ENCODE measurements at places on chromosomes 1 and 21.
A peak's percentile ranks its signal among the peaks of the same experiment; 100 is the strongest.

GRCh38 chr21:45448810-45449657, 44.1 kb downstream of the COL18A1 start:
- DNase-seq, result no peak

GRCh38 chr1:25756215-25756614, 43.8 kb upstream of the SELENON start:
- no peak for DNase-seq

GRCh38 chr1:182890927-182891610, 51.9 kb downstream of the DHX9 start:
- DNase-seq, result no peak

- DNase-seq, result peak; percentile 44
Observed at GRCh38 chr1:65846866-65847265, 54.2 kb downstream of the PDE4B start.

DNA sequence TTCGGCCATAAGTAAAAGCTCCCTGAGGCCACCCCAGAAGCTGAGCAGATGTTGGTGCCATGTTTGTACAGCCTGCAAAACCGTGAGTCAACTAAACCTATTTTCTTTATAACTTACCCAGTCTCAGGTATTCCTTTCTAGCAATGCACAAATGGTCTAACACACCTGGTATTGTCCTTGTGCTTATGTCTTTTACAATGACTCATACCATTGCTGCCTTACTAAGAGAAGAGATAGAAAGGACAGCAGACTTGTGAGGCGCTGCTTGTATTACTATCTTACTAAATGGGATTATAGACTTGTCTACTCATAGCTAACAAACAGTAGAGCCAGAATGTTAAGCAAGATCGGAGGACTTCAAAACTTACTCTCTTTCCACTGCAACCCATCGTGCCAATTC, 18.5 kb upstream of the CYYR1 start:
- DNase-seq, result no peak

- DNase-seq, result no peak
Observed at GRCh38 chr1:27935721-27936120, 921 bp downstream of the SMPDL3B start.

GRCh38 chr1:115306146-115306545, 31.9 kb downstream of the NGF start:
- no peak for DNase-seq

DNA sequence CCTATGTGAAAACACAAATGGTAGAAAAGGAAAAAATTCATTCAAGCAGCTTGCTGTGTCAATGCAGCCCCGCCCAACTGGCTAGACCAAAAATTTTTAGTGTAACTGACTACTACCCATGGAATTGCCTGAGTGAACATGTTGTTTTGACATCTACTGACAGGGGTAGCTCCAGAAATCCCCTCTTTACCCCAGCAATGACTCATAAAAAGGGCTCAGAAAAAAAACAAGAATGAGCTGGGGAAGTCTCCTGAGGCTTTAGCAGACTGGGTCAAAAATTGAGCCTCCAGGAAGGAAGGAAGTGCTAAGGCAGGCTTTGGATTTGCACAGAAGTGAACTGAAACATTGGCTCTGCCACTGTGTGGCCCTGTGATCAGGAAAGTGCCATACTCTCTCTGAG, 24.4 kb upstream of the FGGY start:
- DNase-seq, result peak; percentile 44

DNA sequence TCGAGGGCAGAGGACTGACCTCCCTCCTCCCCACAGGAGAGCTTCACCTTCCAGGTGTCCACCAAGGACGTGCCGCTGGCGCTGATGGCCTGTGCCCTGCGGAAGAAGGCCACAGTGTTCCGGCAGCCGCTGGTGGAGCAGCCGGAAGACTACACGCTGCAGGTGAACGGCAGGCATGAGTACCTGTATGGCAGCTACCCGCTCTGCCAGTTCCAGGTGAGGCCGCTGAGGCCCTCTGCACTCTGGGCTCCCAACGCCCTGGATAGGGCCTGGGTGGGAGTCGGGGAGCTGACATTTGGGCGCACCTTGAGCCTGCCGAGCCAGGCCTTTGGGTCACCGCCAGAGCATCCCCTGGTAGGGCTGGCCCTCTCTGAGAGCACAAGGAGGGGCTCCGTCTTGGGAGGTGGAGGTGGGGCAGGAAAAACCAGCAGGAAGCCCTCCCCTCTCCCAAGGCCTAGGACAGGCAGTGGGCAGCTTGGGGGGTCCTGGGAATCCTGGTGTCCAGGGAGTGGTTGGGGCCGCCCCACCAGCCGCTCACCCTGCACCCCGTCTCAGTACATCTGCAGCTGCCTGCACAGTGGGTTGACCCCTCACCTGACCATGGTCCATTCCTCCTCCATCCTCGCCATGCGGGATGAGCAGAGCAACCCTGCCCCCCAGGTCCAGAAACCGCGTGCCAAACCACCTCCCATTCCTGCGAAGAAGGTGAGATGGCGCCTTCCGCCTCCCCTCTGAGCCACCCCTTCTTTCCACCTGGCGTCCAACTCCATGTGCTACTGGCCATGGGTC, 65.1 kb downstream of the PIK3CD start:
- DNase-seq, result no peak

DNA sequence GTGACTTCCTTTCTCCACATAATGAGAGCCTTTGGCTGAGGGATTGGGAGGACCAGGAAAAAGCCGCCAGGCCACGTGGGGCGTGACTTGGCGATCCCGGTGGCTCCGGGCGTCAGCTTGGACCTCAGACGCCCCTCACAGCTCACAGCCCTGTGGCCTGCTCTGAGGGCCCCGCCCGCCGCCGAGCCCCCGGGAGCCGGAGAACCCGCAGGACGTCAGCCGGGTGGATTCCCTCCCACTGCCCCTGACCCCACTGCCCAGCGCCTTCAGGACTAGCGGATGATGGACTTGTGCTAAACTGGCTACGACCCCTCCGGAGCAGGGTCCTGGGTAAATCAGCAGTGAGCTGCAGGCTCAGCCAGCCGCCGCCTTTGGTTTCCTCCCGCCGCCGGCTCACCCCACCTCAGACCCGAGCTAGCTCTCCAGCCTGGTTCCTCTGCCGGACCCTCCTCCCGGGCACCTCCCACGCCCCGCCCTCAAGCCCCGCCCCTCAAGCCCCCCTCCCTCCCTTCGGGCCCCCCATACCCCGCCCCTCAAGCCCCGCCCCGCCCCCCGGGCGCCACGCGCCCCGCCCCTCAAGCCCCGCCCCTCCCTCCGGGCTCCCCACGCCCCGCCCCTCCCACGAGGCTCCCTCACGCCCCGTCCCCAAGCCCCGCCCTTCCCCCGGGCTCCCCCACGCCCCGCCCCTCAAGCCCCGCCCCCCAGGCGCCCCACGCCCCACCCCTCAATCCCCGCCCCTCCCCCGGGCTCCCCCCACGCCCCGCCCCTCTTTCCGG, 10.0 kb upstream of the FAAP20 start:
- DNase-seq, result no peak

- DNase-seq, result no peak
Observed at GRCh38 chr1:227043755-227044154, 103.7 kb downstream of the COQ8A start.

- DNase-seq, result no peak
Observed at GRCh38 chr1:119874186-119874585, 22.1 kb downstream of the ADAM30 start.

DNA sequence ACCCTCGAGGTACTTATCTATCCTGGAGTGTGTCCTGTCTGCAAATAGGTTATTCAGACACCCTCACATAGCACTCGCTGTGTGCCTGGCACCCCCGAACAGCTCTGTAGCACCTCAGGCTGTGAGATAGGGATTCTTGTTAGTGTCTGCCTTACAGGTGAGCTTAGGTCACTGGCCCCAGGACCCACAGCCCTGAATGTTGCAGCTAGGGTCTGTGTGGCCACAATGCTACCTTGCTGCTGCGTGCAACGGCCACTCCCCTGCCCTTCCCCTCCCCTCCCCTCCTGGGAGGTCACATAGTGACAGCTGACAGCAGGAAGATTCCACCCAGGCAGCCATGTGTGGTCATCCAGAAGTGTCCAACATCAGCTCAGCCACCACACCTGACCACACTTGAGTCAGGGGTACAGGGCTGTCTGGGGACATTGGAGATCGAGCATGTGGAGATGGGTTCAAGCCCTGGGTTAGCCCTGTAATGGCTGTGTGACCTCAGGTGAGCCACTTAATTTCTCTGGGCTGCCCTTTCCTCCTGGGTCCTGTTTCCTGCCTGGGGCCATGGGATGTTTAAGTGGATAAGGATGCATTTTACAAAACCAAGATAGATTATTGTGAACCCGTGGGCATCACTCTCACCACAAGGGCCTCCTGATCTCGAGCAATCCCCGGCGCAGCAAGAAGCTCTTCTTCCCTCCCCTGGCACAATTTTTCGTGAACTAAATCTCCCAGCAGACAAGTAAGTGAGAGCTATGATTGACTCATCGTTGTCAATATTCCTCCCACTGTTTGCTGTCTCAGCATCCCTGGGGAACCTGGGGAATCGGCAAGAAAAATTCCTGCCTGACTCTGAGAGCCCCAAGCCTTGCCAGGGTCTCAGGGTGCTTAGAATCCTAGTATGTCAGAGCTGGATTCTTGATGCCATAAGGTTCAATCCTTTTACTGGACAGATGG, 208.7 kb downstream of the PTPRU start:
- DNase-seq, result no peak

GRCh38 chr1:61058483-61059245, 23.7 kb upstream of the NFIA start:
- no peak for DNase-seq

DNA sequence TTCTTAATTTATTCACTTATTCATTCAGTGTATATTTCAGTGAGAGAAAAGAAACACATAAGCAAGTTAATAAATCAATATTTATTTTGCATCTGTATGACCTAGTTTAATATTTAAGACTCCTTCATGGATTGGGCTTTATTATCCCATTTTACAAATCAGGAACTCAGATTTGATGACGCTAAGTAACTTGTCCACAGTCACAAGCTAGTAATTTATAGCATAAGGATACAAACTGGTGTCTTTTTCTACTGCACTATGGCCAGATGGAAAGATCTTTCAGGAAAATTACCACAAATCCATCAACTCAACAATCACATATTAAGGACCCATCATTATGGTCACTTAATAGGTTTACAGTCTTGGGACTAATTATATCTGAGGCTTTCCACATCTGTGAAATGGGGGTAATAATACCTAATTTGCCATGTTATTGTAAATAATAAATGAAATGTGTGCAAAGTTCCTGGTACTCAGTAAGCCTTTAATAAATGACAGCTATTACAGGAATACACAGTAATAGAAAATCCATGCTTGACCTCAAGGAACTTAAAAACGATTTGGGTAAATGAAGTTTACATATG, 13.3 kb downstream of the CDKN2C start:
- DNase-seq, result no peak

DNA sequence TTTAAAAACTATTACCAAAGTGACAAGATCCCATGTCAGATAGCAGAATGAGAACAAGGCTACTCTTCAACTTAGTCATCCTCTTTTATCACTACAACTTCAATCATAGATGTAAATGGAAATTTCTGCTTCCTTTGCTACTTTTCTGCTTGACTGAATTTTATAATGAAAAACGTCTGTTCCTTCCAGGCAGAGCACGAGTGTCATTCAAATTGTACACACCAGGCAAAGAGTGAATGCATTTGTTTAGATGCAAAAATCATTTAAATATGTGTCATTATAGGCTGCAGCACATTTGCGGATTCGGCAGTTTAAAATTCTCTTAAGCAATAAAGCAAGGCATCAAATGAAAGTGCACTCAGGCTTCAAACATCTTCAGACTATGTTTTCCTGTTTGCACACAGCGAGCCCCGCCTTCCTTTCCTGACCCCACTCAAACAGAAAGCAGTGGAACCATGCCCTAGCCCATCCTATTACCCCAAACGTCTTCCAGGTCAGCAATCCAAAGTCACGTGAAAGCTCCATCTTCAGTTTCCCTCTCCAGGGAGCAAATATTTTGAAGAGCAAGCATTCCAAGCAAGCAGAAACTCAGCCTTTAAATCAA, 99.6 kb downstream of the APP start:
- DNase-seq, result peak; percentile 64

DNA sequence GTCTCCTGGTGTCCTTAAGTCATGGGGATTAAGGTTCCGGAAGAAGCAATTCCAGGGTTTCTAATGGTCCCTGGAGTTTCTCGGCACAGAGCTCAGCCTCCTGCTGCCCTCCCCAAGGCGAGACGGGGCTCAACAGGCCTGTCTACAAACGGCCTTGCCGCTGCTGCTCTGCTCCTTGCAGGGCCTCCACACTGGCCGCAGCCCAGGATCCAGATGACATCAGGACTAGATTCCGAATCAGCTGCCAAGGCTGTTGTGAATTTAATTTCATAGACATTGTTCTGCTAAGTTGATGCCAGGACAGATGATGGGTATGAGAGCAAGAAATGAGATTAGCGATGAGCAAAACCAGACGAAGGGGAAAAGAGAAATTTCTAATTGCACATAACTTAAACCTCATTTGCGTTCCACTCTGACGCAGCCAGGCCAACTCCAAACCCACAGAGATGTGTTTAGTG, 103.6 kb upstream of the BACE2 start:
- DNase-seq, result no peak

- DNase-seq, result no peak
Observed at GRCh38 chr1:31568895-31569595, 7.3 kb upstream of the TINAGL1 start.

DNA sequence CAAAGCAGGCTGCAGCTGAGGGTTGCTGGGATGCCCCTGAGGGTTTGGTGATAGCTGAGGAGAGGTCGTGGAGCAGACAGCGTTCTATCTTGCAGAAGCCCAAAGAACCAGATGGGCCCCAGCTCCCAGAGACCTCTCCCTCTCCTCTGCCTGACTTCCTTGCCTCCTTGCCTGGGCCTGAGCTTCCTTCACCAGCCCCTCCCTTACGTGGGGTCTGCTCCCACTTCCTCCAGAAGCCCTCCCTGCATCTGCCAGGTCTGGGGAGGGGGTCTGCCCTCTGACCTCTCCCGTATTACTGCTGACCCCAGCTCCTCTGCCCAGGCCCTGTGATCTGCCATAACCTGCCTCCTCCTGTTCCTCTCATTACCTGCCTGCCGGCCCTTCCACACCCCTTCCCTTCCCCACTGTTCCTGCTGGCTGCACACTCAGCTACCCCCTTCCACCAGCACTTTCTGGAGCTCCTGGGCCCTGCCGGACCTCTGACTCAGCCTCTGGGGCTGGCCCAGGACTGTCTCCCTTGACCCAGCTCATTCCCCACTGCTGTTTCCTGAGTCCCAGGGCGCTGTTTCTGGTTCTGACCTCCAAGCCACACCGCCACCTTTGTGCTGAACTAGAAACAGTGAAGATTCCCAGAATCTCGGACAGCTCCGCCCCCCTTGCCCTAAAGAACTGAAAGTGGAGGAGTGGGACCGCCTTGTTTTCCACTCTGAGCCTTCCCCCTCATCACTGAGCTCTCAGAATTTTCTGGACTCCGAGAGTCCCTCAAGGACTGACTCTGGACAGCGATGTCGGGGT, 237.7 kb upstream of the C1orf174 start:
- no peak for DNase-seq

GRCh38 chr1:180026556-180026955, 71.9 kb downstream of the CEP350 start:
- no peak for DNase-seq

- DNase-seq, result no peak
Observed at GRCh38 chr1:71371581-71371980, 290.7 kb upstream of the ZRANB2 start.

GRCh38 chr1:95384567-95384966, 150.6 kb downstream of the RWDD3 start:
- no peak for DNase-seq

- peak; percentile 96 for DNase-seq
Observed at GRCh38 chr1:232477728-232478127, 152.2 kb downstream of the SIPA1L2 start.

- no peak for DNase-seq
Observed at GRCh38 chr1:221302357-221302756, 423.1 kb downstream of the HLX start.

GRCh38 chr1:230320804-230321203, 105.3 kb downstream of the PGBD5 start:
- no peak for DNase-seq

GRCh38 chr1:101346419-101346818, 109.6 kb downstream of the S1PR1 start:
- DNase-seq, result no peak

Measured in GM04503 (cell line).